ENCODE measurements at places on chromosomes 1 and 21. TPM values are rescaled to one million over a fixed set of nuclear protein-coding genes. Genes with fewer than 3 reads are reported as not detected.

F13B gene
- not detected for polyA plus RNA-seq

SPRR2B gene
- polyA plus RNA-seq: not detected

LIPI gene
- not detected for polyA plus RNA-seq

SPATA45 gene
- polyA plus RNA-seq: 0.24 TPM

HUNK gene
- polyA plus RNA-seq: 0.28 TPM

REG4 gene
- not detected for polyA plus RNA-seq

PGLYRP4 gene
- polyA plus RNA-seq: not detected

RIPPLY3 gene
- polyA plus RNA-seq: 0.03 TPM

C1orf210 gene
- not detected for polyA plus RNA-seq

NUDT4B gene
- 24.7 TPM for polyA plus RNA-seq

C1orf232 gene
- polyA plus RNA-seq: not detected

UBASH3A gene
- polyA plus RNA-seq: not detected

ILDR2 gene
- 0.05 TPM for polyA plus RNA-seq

CD5L gene
- not detected for polyA plus RNA-seq

NDUFS2 gene
- 210 TPM for polyA plus RNA-seq

ACTN2 gene
- polyA plus RNA-seq: 0.10 TPM

COL6A1 gene
- polyA plus RNA-seq: 107 TPM

EFNA1 gene
- 14.4 TPM for polyA plus RNA-seq
